ENCODE measurements at places on chromosomes 3 and 15.

DNA sequence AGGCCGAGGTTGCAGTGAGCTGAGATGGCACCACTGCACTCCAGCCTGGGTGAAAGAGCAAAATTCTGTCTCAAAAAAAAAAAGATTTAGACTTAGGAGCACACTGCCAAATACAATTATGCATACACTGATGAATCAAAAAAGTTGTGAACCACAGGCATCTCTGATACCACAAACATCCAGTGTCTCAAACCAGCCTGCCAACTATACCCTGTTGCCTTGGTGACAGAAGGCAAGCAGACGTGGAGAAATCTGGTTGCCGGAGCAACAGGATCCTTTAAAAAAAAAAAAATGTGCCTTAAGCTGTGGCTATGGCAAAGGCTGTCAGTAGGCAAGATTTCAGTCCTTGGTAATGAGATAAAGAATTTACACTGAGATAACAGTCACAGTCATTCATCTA lies 202.3 kb downstream of the NEK10 start:
- DNase-seq: no peak

DNA sequence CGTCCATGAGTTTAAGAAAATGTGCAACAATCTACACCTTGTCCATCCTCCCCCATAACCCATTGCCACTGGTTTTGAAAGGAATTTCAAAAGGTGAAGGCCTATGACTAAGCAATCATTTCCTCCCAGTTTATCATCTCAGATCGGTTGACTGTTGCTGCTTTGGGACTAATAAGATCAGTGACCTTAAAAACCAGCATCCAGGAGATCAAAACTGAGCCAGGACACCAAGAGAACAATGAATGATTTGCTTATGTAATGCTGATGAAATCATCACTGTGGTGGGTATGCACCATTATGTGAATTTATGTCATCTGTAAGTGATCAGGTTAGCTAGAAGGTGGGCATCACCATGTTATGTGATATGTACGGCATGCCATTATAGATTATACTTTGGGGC lies 195.5 kb downstream of the SSR3 start:
- DNase-seq: no peak

GRCh38 chr3:137764563-137765309 lies 621 bp downstream of the SOX14 start:
- DNase-seq: no peak

DNA sequence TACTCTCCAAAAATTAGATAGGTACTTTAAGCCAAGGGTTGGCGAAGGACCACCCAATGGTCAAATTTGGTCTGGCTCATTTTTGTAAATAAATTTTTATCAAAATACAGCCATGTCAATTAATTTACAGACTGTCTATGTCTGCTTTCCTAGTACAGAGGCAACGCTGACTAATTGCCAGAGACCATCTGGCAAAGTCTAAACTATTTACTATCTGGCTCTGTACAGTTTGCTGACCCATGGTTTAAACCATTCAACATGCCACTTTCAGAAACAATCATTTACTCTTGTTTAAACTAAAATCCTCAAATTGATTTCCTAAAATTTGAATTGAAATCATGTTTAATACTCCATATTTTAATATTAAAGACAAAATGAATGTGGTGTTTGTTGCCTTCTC lies 25.9 kb downstream of the CBLB start:
- no peak for DNase-seq

DNA sequence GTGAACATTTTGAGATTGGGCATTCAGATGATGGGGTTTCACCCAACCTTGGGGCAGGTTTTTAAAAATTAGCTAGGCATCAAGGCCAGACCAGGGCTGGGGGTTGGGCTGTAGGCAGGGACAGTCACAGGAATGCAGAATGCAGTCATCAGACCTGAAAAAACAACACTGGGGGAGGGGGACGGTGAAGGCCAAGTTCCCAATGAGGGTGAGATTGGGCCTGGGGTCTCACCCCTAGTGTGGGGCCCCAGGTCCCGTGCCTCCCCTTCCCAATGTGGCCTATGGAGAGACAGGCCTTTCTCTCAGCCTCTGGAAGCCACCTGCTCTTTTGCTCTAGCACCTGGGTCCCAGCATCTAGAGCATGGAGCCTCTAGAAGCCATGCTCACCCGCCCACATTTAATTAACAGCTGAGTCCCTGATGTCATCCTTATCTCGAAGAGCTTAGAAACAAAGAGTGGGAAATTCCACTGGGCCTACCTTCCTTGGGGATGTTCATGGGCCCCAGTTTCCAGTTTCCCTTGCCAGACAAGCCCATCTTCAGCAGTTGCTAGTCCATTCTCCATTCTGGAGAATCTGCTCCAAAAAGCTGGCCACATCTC lies 6.1 kb downstream of the RHO start:
- DNase-seq: no peak

DNA sequence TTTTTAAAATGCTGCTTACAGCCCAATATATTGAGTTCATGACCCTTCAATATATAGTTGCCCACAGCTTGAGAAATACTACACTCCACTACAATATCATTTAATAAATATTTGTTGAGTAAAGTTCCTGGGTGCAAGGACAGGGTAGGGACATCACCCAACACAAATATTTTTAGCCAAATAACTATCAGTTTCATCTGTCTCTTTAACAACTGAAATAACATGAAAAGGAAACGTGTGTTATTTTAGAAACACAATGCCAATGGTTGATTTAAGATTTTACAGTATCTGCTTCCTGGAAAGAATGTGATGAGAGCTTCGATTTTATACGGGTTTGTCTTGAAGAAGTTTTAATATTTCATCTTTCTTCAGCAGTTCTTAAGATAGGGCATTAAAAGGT lies 67.7 kb upstream of the CDV3 start:
- DNase-seq: no peak

GRCh38 chr15:70201425-70201775 lies 103.7 kb upstream of the TLE3 start:
- DNase-seq: no peak

DNA sequence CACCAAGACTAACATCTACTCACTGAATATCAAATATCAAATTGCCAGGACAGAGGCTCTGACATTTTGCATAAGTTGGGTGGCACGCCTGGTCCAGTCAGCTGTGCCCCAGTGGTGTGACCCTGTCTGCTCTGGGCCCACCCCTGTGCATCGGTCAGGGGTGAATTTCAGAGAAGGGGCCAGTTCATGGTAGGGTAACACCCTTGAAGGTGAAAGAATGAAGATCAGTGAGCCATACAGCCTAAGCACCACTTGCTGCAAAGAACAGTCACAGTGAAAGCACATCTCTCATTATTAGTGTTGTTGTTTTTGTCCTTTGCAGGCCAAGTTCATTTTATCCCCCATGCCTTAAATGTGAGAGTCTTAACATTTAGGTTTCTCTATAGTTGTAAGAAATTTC lies 86.8 kb downstream of the MYRIP start:
- no peak for DNase-seq

DNA sequence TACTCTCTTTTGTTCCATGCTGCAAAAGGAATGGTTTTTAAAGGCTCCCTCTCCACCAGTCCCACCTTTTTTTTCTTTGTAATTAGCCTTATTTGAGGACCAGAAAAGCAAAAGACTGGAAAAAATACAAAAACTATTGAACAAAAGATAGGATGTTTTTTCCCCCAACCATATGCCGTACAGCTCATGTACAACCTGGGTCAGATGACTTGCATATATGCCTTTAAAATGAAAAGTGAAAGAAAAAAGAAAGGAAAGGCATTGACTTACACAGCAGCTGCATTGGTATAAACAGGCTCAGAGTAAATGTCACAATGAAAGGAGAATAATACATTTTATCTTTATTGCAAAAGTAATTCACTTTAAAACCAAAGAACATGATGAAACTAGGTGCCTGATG lies 69.5 kb upstream of the CMC1 start:
- DNase-seq: no peak

DNA sequence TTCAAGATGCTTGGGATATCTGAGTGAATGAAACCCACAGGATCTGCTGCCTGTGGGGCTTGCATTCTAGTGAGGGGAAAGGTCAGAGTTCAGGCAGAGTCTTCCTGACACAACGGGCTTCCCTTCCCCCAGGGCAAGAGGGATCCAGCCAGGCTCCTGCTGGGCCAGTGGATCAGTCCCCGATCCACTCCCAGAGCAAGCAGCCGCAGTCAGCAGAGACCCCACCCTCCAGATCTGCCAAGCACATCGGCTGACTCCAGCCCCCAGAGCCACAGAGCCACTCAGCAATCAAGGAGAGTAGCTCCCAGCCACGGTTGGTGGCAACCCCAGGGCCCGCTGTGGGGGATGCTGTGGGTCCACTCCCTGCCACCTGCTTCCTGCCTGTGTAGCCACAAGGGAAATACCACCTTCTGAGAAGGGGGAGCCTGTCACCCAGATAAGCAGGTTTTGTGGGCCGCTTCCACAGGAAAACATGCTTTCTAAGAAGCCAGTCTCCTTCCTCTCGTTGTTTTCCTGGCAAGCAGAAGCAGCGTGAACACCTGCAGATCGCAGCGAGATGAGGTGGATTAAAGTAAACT lies 44.9 kb downstream of the CPN2 start:
- DNase-seq: peak; percentile 34

- no peak for DNase-seq
These were observed 25.4 kb downstream of the GOLGB1 start for GRCh38 chr3:121724130-121724529.

Data from activated CD4-positive, alpha-beta T cell treated with anti-CD3 and anti-CD28 coated beads, Interleukin-2, amount 50 U/mL, for 1 hour (primary cell).